Foreskin keratinocyte (primary cell): ENCODE measurements at places on chromosomes 6 and 20.
A peak's percentile ranks its signal among the peaks of the same experiment; 100 is the strongest.

- no peak for DNase-seq
These were observed 41.4 kb downstream of the SCAND1 start for GRCh38 chr20:35912881-35913280.

GRCh38 chr6:165821754-165822153 is 158.7 kb upstream of the PDE10A start:
- no peak for DNase-seq

GRCh38 chr20:37316775-37317170 is 27.3 kb downstream of the MANBAL start:
- no peak for DNase-seq

- peak; percentile 32 for DNase-seq
These were observed 22.5 kb downstream of the HLA-G start for GRCh38 chr6:29850011-29850553.

GRCh38 chr6:122779667-122780066 is at the start of gene FABP7:
TSS of gene FABP7 (plus strand) at chr6:122779716. CDS start at chr6:122779795, 79 bp downstream.
- no peak for DNase-seq

- no peak for DNase-seq
These were observed 1.1 kb upstream of the TREML1 start for GRCh38 chr6:41155132-41155805.

DNA sequence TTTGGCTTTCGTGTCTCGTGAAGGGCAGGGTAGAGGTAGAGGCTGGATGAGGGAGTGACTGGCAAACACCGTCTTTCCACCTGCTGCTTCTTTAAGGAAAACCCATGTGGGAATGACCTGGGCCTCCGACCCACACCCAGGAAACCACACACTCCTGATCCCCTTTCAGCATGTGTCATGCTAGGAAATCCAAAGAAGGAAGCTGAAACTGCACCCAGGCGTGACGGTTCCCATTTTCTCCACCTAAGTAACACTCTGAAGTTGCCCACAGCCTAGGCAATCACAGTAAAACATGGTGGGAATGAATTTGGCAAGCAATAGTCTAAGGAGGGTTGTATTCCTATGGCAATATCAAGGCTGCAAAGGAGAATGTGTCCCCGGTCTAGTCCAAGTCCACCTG is 538.4 kb upstream of the NOX3 start:
- DNase-seq, result no peak

GRCh38 chr6:116500969-116501433 is 10.4 kb upstream of the CALHM5 start:
- DNase-seq, result peak; percentile 62

DNA sequence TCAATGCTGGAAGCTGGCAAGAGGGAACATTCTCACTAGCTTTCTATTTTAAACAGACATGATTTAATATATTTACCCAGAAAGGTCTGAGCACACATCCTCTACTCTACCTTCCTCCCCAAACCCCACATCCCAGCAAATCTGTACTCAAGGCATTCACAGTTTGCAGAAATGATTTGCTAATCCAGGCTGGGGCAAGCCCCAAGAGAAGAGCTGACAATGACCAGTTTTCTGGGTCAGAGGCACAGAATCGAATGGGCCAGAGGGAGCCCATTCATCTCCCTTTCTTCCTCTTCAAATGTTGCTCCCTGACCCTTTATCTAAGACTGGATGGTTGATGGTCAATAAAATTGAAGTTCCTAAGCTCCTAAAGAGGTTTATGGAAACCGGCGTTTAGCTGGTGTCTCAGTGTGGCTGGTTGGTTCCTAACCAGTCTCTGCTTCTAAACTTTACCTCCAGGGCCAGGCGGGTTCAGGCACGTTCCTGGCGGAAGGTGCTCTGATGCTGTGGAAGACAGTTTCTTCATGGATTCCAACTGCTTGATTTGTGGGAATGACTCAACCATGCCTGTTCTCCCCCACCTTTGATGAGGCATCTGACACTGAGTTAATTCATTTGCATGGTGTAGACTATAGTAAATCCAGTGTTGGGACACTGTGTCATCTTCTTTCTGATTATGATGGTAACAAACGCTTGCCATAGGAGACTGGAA is 96.4 kb upstream of the IYD start:
- peak; percentile 98 for DNase-seq

DNA sequence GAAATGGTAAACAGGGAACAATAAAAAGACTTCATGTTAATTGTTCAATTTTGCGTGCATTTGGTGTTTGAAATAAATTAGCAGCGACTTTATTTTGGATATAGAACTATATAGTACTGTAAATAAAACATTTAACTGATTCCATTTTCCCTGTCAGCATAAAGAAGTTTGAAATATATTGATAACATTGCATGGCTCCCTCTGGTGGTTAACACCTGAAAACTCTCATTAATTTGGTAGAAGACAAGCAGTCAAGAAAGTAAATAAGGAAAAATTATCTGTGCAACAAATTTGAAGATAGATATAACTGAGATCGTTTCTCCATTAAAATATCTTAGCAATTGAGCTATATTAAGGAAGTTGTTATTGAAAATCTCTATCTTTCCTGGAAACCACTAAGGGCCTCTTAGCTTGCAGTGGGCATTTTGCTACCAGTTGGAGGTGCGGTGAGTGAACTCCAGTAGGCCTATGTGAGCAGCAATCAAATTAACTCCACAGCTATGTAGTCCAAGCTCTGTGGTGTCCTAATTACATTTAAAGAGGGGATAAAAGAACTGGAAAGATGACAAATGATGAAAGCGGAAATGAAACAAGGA is 435.7 kb upstream of the FKBP1C start:
- no peak for DNase-seq

DNA sequence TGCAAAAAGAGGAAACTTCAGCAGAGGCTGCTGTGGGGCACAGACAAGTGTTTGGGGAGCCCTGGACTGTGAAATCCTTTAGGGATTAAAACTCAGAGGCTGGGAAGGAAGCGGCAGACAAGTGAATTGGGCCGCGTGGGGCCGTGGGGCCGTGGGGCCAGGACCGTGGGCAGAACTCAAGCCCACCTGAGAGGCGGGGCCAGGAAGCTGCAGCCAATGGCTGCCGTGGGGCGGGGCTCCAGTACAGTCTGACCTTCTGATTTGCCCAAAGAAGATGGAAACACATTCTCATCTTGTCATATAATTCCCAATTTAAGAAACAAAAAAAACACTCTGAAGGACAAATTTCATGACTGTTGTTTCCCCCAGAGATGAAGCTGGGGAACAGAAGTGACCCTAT is 55.4 kb downstream of the ANKRD60 start:
- no peak for DNase-seq

- DNase-seq, result no peak
These were observed 119.3 kb downstream of the F13A1 start for GRCh38 chr6:6201200-6201599.

- no peak for DNase-seq
These were observed 223.7 kb upstream of the CCN2 start for GRCh38 chr6:132174919-132175318.

DNA sequence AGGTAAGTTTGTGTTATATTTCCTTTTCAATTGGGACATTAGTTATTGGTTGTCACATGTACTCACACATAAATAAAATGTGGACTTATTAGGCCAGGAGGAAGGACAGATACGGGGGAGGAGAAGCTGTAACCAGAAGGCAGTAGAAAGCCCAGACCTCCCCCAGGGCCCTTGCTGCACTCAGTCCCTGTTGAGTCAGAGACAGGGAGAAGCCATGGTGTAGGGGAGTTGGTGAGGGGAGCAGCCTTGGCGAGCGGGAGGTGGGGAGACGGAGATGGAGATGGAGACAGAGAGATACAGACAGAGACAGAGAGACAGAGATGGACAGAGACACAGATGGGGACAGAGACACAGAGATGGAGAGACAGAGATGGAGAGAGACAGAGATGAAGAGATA is 263.2 kb downstream of the DLL1 start:
- no peak for DNase-seq

DNA sequence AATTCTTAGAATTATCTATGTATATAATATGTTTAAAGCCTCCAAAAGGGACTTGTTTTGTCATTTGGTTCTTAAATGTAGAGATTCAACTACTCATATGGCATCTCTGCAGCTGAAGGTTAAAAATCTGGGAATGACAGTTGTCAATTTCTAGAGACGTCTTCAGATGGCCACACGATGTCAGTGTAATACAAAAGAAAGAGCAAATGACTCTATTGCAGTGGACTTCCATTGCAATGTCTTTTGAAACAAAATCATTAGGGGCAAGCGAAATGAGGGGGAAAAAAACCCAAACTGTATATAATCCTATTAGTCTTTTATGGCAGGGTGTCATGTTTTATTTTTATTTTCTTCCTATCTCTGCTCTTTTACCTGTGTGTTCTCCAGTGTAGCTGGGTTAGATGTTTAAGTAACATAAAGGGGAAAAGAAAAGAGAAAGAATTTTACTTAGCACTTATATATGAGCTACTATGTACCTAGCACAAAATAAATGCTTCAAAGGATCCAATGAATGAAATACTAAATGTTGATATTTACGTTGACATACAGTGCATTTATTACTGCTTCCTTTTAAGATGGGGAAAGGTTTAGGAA is 26.2 kb downstream of the CCN2 start:
- peak; percentile 41 for DNase-seq

DNA sequence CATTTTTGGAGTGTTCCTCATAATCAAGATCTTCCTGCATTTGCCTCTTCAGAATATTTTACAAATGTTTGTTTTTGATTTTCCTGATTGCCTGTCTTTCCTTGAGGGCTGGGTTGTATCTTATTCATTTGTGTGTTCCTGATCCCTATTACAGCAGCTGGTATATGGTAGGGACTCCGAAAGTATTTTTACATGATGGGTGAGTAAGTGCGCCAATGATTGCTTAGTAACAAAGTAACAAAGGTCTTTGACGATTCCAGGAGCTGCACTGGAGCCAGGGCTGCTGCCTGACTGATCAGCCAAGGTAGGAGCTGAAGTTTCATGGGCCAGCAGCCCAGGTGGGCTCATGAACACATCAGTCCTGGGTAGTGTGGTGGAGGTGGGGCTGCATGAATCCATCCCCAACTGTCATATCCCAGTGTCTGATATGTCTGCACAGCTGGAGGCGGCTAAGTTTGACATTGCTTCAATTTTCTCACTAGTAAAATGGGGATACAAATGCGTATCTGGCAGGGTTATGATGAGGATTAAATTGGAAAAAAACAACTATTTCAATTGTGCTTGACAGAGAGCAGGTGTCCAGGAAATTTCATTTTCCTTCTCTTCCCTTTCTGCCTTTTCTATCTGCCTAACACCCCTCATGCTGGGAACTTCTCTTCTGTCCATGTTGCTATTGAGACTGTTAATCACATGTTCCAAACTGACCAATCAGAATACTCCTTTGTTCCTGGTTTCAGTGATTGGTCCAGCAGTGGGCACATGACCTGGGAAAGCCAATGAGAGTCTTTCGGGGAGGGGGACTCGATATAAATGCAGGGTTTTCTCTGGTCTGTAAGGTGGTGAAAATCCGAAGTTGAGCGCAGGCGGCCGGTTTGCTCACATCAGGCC is 90.7 kb downstream of the CDH26 start:
- no peak for DNase-seq

- DNase-seq, result peak; percentile 30
These were observed 13.9 kb upstream of the IPCEF1 start for GRCh38 chr6:154370545-154370944.

DNA sequence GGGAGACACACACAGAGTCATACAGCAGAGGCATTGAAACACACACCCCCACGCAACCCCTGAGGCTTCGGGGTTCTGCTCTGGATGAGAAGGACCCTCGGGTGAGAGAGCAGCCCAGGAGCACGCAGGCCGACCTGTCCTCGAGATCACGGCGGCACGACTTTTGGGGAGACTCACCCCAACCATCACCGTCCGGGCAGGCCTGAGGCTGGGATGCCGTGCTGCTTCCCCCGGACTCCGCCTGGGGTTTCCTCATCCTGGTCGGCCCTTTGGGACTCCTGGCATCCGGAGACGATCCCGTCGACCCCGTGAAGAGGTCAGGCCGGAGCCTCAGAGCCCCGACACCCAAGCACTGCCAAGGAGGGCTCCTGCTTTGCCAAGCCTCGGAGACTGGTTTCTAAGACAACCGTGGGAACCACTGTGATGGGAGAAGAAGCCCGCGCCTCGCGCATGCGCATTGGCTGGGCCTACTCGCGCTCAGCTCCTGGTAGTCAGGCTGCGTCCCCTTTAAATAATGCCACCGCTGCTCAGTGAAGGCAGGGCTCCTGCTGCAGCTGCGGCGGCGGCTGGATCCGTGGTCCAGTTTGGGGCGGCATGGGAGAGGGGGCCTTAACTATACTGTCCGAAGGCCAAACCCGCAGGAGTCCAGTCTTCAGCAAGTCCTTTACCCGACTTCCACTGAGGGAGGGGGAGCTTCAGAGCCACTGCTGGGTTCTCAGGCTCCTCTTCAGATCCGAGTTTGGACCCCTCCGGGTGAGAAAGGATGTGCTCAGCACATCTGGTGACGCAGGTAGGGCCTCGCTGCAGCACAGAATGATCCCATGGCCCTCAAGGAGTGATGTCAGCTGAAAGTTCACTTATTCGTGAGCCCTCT is 171.4 kb upstream of the ZNF337 start:
- no peak for DNase-seq

DNA sequence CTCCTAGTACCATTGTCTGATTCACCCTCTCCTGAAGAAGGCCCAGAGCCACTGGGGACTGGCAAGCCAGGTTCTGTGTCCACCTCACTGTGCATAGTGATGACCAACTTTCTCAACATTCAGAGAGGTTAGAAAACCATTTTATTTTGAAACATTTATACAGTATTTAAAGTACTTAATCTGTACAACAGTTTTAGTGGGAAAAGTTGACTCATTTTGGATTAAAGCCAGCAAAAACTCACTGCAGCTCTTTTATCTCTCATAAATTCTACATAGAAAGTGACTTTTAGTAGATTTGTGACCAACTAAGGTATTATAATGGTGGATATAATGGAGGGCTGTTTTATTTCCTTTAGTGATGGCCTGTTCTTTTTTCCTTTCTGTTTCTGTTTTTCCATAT is 9.7 kb downstream of the TULP4 start:
- peak; percentile 51 for DNase-seq

DNA sequence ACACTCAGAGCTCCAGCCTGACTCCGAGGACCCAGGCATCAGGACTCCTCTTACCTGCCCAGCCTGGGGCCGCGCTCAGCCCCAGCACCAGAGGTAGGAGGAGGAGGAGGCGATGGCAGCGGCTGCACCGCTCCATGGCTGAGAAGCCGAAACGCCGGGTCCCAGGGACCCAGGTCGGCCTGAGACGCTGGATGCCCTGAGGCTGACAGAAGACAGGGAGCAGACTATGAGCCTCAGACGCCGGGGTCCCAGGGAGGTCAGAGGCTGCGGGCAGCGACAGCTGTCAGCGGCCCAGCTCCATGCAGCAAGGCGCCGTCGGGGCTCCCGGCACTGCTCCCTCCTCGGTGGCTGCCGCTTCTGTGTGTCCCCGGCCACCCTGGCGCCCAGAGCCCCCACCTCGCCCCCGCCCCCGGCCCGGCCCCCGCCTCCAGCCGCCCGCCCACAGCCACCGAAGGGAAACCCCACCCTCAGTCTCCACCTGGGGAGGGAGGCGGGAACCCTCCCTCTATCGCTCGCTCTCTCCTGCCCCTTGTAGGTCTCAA is at the start of gene COL11A2:
Gene COL11A2, minus strand, starts transcription at position 363 of the 542 bp plus-strand sequence. Its CDS starts 227 bp downstream, at position 136.
- DNase-seq, result no peak

- DNase-seq, result no peak
These were observed 53.0 kb upstream of the GPR6 start for GRCh38 chr6:109925075-109925474.

GRCh38 chr6:148822819-148823218 is 76.0 kb downstream of the UST start:
- DNase-seq, result no peak
